Stimulated activated CD4-positive, alpha-beta T cell treated with anti-CD3 and anti-CD28 coated beads, Interleukin-15, amount 100 ng/mL, for 1 hour (primary cell): ENCODE measurements at places on chromosomes 5 and 9.

DNA sequence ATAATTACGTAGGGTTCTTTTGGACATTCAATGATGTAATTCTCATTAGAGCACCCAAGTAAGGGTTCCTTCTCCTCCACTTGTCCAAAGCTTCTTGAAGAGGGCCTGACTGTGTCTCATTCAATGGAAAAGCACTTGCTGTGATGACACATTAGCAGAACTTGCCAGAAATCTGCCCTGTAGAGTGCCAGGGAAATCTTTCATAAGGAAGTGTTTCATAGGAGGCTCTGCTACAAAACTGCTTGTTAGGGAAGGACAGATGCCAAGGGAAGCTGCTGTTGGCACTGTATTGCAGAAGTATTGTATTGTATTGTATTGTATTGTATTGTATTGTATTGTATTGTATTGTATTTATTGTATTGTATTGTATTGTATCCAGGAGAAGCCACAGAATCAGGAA is 45.5 kb upstream of the MPDZ start:
- no peak for DNase-seq

DNA sequence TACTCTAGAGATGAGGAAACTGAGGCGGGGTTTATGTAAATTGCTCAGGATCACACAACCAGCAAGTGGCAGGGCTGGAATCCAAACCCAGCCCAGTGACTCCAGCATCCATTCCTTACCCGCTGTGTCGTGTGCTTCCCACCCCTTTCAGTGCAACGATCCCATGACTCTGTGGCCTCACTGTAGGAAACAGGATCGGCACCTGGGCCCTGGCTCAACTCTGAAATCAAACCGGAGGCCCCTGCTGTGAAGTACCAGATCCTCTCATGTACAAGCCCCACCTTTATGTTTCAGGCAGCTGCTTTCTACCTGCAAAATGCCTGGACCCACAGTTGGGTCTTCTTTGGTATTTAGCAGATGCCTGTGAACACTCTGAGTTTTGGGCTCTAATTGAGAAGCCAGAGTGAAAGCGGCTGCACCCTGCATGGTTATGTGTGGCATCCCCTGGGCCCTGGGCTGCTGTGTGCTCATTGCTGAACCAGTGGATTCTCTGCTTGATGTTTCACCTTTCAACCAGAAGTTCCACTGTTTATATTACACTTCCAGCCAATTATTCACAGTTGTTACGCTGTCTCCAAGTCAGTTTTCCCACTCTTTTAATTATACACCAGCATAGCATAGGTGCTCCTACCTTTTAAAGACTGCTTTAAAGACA is 36.7 kb downstream of the ABLIM3 start:
- no peak for DNase-seq

DNA sequence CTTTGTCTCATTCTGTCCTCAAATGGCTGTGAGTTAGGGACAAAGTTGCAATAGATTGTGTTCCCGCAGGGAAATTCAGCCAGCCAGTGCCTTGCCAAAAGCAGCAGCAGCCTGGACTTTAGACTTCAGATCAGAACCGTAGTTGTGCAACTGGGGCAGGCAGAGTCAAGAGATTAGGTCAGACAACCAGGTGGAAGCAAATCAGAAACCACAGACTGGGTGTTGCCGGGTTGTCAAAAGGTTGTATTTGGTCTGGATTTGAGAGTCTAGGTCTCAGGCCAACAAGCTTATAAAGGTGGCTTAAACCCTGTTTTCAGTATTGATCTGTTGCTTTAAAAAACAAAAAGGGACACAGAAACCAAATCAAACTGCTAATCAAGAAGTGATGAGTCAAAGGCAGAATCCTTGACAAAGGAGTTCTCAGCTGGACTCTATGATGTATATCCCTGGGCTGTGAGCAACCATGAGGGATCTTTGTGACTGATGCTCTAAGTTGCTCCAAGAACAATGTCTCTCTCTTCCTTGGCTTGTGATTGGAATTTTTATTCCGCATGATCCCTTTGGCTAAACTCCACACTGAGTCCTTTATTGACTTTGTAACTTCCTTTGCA is 20.9 kb downstream of the RFK start:
- no peak for DNase-seq

DNA sequence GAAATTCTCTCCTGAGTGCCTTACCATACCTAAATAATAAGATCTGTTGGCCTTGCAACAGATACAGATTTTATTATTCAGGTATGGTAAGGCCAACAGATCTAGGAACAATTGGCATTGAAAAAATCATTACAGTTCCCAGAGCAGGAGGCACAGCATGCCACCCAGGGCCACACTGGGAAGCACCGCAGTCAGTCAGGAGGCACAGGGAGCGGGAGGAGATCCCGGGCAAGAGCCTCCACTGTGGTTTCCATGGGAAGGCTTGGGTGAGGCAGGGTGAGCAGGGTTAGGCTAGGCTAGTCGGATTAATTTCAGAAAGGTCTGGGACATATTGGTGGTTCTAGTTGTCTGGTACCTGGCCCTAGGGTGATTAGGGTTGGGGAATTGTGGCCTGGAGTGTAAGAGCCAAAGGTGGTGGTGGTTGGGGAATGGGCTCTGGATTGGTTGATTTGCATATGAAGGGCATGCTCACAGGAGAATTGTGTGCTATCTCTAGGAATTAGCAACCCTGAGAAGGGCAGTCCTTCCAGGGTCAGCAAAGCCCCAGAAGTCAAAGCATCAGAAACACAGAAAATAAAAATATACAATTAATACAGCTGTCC is 111.4 kb downstream of the PDE8B start:
- DNase-seq: no peak

GRCh38 chr9:4734150-4734549 is 6.9 kb downstream of the AK3 start:
- no peak for DNase-seq

DNA sequence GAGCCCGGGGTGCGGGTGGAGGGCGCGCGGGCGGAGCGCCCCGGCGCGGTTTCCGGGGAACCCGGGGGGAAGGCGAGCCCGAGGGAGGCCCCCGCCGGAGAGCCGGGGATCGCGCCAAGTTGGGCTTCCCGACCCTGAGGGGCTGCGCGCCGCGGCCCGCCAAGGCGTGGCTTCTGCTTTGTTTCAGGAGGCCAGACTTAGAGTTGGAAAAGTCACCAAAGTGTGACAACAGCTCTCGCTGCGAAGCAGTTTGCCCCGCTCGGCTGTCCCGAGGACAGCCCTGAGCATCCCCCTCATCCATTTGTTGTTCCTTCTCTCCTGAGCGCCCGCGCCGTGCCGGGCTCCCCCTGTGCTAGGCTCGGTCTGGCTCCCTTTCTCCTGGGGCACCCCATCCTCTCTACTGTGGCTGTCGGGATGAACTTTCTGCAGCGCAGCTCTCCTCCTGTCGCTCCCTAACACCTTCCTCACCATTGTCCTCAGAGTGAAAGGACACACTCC is 410 bp downstream of the GLIPR2 start:
- peak; percentile 31 for DNase-seq

DNA sequence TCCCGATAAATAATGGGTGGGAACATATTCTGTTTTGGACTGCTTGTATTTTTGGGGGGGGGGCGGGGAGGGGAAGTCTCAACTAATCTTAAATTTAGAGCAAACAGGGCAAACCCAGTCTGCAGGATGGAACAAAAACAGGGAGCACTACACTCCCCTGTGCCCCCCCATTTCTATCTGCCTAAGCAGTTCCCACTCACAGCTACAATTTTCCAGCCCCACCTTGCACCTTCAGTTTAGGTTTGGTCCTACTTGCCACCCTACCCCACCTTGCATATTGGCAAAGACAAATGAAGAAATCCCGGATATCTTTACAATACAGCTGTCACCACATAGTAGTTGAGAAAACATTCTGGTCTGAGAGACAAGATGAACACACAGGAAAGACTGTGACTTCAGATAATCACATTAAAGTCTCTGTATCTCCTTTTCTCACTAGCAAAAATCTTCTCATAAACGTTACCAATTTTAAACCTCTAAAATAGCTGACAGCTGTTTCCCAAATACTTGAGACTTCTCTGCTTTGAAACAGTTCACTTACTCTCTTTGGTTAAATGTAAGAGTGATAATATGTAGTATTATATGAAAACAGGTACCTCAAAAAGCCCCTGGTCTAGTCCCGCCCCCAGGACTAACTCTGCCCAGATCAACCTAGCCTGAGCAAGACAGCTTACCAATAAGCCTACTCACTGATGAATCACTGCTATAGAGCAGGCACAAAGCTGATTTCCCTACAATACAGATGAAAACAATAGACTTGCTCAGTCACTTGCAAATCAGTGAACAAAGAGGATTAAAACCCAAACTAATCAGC is 5.2 kb upstream of the RAPGEF6 start:
- DNase-seq: peak; percentile 39

GRCh38 chr9:37984672-37985611 is 81.0 kb upstream of the SLC25A51 start:
- no peak for DNase-seq

GRCh38 chr5:6322163-6322713 is 56.1 kb downstream of the MED10 start:
- no peak for DNase-seq

GRCh38 chr9:93390953-93391515 is 60.5 kb upstream of the FAM120A start:
- DNase-seq: no peak

DNA sequence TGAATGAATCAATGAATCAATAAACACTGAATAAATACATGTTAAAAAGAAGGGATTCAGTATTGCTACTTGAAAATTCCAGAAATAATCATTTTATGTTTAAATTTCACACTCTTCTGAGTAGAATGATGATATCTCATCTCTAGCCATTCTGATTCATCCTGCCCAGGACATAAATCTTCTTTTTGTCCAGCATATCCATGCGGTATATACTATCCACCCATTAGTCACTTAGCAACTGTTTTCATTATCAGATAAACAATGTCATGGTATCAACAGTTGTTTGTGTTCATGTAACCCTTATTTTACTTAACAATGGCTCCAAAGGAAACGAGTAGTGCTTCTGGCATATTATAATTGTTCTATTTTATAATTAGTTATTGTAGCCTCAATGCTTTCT is 432.4 kb upstream of the SMC2 start:
- no peak for DNase-seq

DNA sequence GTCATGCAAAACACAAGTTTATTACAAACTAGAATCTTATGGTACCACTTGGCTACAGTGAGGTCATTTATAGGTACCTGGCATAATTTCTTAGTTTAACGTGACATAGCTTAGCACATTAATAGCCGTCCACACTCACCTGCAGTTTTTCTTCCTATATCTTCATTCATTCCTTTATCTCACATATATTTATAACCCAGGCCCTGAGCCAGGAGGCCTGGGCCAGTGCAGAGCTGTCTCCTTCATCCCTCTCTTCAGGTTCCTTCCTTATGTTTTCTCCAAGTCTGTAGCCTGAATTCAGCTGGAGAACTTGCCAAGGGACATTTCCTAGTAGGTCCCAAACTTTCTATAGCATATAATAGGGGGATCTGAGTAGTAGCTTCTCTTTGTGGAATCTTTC is 367.9 kb upstream of the SGCD start:
- no peak for DNase-seq

GRCh38 chr5:135038205-135038812 is 4.3 kb upstream of the PITX1 start:
- no peak for DNase-seq

GRCh38 chr5:51829230-51829629 is 446.0 kb downstream of the ISL1 start:
- no peak for DNase-seq

- DNase-seq: no peak
Observed at GRCh38 chr5:1249366-1250280, 24.4 kb downstream of the SLC6A18 start.

- DNase-seq: no peak
Observed at GRCh38 chr5:127410959-127411358, 106.5 kb upstream of the PRRC1 start.

- DNase-seq: no peak
Observed at GRCh38 chr5:10700516-10700915, 60.5 kb downstream of the DAP start.

DNA sequence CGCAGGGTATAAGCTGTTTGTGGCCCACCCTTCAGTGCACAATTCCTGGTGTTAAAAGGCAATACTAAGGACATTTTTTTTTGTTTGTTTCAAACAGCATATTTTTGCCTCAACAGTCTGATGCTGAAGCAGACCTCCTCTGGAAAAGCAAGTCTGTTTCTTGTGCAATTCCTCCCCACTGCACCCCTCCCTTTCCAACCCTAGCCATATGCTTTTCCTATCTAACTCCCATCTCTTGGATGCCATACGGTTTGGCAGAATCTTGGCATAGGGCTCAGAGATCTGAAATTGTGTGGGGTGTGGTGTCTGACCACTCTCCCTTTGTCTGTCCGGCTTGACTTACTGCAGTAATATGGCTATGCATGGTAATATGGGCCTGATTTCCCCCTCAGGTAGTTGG is 161.6 kb downstream of the TMEM38B start:
- DNase-seq: no peak

DNA sequence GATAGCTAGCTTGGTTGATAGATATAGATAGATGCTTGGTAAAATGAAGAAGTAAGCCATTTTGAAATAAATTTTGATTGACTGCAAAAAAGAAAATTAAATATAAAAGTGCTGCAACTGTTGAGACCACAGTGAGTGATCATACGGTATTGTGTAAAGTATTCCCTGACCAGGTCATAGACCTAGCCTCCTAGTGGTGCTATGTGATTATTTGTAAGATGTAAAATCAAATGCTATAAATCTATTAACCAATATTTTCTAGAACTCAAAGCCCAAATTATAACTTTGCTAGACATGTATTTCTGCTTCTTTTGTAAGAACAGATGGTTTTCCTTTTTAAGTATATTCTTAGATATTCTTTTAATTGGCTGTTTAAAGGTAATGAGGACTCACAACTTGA is 480.2 kb upstream of the PTPRD start:
- no peak for DNase-seq

- DNase-seq: no peak
Observed at GRCh38 chr5:123439709-123440108, 16.5 kb upstream of the CEP120 start.

DNA sequence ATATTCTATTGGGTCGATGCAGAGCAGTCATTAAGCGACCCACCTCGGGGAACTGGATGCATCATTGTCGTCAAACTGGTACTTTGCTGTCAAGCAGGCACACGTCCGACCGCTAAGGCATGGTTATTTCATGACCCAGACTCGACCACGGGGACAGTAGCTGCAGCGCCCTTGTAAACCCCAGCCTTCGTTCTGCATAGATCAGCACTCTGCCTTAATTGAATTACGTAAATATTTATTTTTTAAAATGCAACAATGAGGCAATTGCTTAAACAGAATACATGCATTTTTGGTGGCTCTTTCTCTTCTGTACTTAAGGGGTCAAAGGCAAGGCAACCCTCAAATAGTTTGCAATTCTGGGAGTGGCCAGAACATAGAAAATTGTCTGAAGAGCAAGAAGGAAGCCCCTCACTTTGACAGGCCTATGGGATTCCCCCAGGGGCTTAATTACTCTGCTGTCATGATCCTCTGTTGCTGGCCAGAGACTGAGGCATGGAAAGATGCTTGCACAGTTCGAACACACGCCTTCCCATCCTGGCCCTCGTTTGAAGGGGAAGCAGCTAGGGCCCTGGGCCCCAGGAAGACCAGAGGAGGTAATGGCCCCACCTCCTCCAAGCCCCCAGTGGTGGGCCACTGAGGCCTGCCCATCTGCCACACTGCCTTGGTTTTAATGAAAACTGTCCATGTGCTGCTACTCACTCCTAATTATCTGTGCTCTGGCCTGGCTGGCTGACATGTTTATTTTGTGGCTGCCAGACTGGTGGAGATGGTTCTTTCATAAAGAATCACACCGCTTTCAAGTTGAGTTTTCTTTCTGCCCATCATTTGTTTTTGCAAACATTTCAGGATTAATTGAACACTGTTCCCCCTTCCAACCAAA is 169.7 kb upstream of the MAST4 start:
- no peak for DNase-seq

- no peak for DNase-seq
Observed at GRCh38 chr5:13976223-13976622, 31.7 kb upstream of the DNAH5 start.
